Right atrium auricular region (tissue), 2 donors: ENCODE measurements at places on chromosomes 11 and 22.

GRCh38 chr11:81963018-81963417 is 770.6 kb downstream of the FAM181B start:
- no peaks in the 10 kb centered on the region for H3K4me1 ChIP-seq
- no peaks in the 10 kb centered on the region for H3K36me3 ChIP-seq
- no peak overlapping the region for H3K27ac ChIP-seq
- no peaks in the 10 kb centered on the region for H3K27me3 ChIP-seq

DNA sequence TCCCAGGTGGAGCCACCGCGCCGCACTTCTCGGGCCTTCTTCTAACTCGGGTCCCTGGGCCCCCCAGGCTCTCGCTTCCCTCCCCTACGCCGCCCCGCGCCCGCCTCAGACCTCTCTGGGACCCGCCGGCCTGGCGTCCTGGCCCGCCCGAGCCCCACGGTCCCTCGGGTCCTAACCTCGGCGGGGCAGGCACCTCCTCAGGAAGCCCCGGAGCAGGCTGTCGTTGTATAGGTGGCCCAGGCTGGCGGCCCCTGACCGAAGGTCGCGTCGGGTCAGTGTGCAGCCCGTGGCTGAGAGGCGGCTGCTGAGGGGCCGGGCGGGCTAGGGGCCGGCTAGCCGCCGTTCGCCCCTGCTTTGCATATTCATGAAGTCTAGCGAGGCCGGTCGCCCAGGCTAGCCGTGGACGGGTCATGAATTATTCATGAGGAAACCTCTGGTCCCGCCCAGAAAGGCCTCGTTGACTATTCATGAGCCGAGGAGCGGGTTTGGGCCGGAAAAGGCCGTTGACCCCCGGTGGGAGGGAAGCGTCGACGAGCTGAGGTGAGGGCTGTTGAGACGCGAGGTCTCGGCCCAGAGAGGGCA is at the start of gene HORMAD2:
TSS of gene HORMAD2 (plus strand) at position 513 of the 582 bp plus-strand sequence. CDS start 13,489 bp downstream, outside the sequence.
- no peaks in the 10 kb centered on the region for H3K4me1 ChIP-seq
- H3K36me3 ChIP-seq, result no peaks in the 10 kb centered on the region
- no peak for DNase-seq

GRCh38 chr11:62725646-62726045 is 1.6 kb downstream of the HNRNPUL2 start:
- peaks cover 45% of the 10 kb centered on the region for H3K4me1 ChIP-seq
- H3K27ac ChIP-seq, result peak overlapping the region; percentile 98
- DNase-seq, result no peak
- no peaks in the 10 kb centered on the region for H3K27me3 ChIP-seq
- peak overlapping the region; percentile 76 for H3K4me3 ChIP-seq
- H3K36me3 ChIP-seq, result peaks cover 33% of the 10 kb centered on the region

DNA sequence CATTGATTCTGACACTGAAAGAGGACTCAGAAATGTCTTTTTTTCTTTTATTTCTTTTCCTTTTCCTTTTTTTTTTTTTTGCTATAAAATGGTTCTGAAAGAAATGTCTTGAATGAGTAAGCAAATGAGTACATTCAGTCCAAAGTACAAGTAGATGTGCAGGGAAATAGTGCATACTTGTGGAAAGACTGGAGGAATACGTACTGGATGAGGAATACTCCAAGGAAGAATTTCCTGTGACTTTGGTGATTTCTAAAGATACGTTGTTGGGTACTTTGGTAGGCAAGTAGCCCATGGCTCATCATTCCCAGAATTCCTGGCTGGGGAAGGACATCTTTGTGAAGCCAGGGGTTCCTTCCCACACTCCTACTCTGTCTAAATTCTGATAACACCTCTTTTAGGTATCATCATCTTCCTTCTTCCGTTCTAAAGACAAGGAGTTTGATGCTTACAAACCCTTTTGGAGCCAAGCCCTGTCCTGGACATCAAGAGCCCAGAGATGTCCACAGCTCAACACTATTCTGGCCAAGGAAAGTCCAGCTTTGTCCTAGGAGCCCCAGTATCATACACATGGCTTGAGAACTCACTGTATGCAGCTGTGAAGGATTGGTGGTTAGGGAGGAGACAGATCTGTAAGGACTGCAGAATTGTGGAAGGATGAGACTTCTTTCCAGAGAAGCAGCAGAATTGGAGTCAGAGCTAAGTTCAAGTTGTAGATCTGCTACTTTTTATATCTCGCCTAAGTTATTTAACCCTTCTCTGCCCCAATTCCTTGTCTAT is 4.8 kb upstream of the NUP98 start:
- no peak for DNase-seq
- no peaks in the 10 kb centered on the region for H3K27me3 ChIP-seq
- no peaks in the 10 kb centered on the region for H3K4me1 ChIP-seq
- H3K27ac ChIP-seq, result no peak overlapping the region
- H3K36me3 ChIP-seq, result no peaks in the 10 kb centered on the region

DNA sequence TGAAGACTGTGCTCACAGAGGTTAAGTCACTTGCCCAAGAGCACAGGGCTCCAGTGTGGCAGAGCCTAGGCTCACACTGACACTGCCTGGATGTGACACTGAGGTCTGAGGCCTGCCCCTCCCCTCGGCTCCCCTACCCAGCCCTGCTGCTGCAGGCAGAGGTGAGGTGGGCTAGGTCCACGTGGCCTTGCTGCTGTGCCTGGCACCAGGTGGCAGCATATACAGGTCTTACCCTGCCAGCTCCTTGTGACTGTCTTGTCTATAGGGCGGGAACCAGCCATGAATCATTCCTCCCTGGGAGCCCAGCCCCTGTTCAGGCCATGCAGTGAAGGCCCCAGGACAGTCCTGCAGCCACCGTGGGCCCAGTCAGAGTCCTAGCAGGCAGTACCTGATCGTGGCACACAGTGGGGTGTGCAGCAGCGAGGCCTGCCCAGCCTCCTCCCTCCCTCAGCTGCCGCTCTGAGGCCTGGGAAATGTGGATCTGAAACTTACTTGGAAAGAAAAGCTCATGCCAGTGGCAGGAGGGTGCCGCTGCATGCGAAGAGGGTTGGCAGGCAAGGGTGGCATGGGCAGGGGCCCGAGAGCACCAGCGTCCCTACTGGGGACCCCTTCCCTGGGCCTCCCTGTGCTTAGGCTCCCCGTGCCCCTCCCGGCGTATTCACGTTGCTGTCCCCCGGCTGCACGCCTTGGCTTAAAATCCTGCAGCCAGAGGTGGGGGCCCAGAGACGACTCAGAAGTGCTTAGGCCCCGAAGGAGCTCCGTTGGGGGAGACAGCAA is 1.2 kb upstream of the CERK start:
- peak; percentile 83 for DNase-seq
- H3K4me3 ChIP-seq, result peak overlapping the region; percentile 85
- peak overlapping the region; percentile 97 for H3K27ac ChIP-seq
- H3K27me3 ChIP-seq, result no peaks in the 10 kb centered on the region

GRCh38 chr22:24529898-24530297 is 25.0 kb downstream of the GUCD1 start:
- DNase-seq, result no peak
- no peak overlapping the region for H3K4me3 ChIP-seq
- no peaks in the 10 kb centered on the region for H3K27me3 ChIP-seq

DNA sequence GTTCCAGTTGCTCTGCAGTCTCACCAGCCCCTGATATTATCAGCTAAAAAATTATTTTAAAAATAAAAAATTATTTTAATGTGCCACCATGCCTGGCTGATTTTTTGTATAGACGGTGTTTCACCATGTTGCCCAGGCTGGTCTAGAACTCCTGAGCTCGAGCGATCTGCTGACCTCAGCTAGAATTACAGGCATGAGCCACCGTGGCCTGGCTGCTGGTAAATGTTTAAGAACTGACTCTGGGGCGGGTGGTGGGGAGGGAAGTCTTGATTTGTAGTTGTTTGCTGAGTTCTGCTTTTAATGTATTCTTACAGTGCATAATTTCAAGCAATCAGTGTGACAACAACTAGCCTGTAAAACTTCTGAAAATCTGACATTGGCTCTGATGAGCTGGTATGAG is 120.9 kb upstream of the PLET1 start:
- no peak overlapping the region for H3K4me3 ChIP-seq
- H3K4me1 ChIP-seq, result no peaks in the 10 kb centered on the region
- H3K36me3 ChIP-seq, result no peaks in the 10 kb centered on the region
- H3K27ac ChIP-seq, result no peak overlapping the region
- no peaks in the 10 kb centered on the region for H3K27me3 ChIP-seq

- peaks cover 13% of the 10 kb centered on the region for H3K4me1 ChIP-seq
- H3K36me3 ChIP-seq, result no peaks in the 10 kb centered on the region
- no peak overlapping the region for H3K27ac ChIP-seq
- no peak overlapping the region for H3K4me3 ChIP-seq
- H3K27me3 ChIP-seq, result no peaks in the 10 kb centered on the region
Observed at GRCh38 chr11:44840521-44841251, 110.0 kb downstream of the TP53I11 start.

DNA sequence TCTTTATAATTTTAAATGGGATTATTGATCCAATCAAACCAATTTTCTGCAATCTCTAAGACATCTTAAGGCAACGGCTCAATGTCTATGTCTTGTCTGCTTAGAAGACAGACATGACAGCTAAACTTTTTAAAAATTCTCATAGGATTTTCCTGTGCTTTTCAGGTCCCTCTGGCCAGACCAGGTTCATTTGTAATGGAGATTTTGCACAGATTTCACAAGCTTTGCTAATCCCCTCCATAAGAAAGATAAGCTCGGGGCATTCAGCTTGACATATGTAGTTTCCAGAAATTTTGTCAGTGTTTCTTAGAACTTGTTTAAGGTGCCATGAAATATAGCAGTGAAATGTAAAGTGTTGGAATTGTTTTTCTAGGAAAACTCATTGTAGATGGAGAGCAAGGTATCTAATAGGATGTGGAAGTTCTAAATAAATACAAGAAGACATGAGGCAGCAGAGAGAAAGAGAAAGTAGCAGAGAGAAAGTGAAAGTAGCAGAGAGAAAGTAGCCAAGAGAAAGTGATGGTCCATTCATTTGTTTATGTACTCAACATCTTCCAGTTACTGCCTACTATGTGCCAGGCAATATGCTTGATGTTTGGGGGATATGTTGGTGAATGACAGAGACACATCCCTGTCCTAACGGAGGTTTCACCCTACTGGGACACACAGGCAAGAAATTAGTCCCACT is 219.1 kb upstream of the ARHGAP42 start:
- H3K36me3 ChIP-seq, result no peaks in the 10 kb centered on the region
- H3K27ac ChIP-seq, result no peak overlapping the region
- no peak for DNase-seq
- H3K4me3 ChIP-seq, result no peak overlapping the region
- H3K27me3 ChIP-seq, result no peaks in the 10 kb centered on the region
- H3K4me1 ChIP-seq, result peaks cover 8% of the 10 kb centered on the region

GRCh38 chr22:32841175-32841574 is 39.7 kb downstream of the TIMP3 start:
- no peaks in the 10 kb centered on the region for H3K27me3 ChIP-seq
- H3K27ac ChIP-seq, result peak overlapping the region; percentile 73
- H3K4me1 ChIP-seq, result peaks cover 100% of the 10 kb centered on the region
- DNase-seq, result no peak

- H3K4me1 ChIP-seq, result no peaks in the 10 kb centered on the region
- H3K27ac ChIP-seq, result no peak overlapping the region
- no peak for DNase-seq
- peaks cover 39% of the 10 kb centered on the region for H3K36me3 ChIP-seq
Observed at GRCh38 chr22:19206287-19206686, 27.8 kb upstream of the SLC25A1 start.

DNA sequence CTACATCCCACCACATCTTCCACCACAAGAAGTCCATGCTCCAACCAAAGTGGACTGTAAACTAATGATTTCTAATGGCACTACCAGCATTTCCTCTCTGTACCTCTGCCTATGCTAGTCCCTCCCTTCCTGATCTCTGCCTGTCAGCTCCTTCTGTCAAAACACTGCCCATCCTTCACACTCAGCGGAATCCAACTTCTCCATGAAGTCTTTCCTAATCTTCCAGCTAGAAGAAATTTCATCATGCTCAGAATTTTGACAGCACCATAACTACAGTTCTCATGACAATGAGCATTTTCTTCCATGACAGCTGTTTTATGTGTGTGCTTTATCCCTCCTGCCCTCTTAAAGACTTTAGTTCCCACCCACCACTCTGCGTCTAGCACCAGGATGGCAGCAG is 111.4 kb downstream of the SERGEF start:
- no peaks in the 10 kb centered on the region for H3K27me3 ChIP-seq
- H3K4me1 ChIP-seq, result no peaks in the 10 kb centered on the region
- DNase-seq, result no peak
- no peaks in the 10 kb centered on the region for H3K36me3 ChIP-seq
- no peak overlapping the region for H3K4me3 ChIP-seq

- H3K4me1 ChIP-seq, result peaks cover 3% of the 10 kb centered on the region
- no peak overlapping the region for H3K27ac ChIP-seq
- H3K4me3 ChIP-seq, result no peak overlapping the region
- no peaks in the 10 kb centered on the region for H3K27me3 ChIP-seq
Observed at GRCh38 chr11:94700622-94701021, 67.5 kb upstream of the AMOTL1 start.

GRCh38 chr22:40603088-40603605 is 33.4 kb downstream of the MRTFA start:
- peaks cover 67% of the 10 kb centered on the region for H3K4me1 ChIP-seq
- DNase-seq, result no peak
- no peaks in the 10 kb centered on the region for H3K27me3 ChIP-seq
- H3K36me3 ChIP-seq, result no peaks in the 10 kb centered on the region

DNA sequence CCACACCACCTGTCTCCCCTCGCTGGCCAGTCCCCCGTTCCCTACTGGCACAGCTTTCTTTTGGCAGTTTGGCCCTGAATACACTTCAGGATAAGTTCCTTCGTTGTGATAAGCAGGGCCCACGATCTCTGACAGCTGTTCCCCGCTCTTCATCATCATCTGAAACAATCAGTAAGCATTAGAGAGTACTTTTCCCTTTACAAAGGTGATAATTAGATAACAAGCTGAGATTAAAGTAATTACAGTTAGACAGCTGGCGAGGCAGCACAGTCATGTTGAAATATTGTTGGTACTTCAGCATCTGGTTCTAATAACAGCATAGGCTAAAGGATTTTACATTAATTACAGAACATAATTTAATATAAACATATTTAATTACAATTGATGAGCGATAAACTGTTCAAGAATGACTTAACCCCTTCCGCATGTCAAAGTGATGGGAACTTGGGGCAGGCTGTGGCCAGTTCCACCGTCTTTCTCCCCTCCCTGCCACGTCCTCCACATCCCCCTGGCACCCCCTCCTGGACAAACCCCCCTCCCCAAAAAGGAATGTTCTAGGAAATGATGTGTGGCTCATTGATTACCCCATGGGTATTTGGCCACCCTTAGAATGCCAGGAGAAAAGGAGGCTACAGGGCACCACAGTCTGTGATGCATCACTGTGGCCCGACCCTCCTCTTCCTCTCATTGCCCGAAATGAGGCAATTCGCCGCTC is 134.9 kb downstream of the RCN1 start:
- no peaks in the 10 kb centered on the region for H3K4me1 ChIP-seq
- no peak overlapping the region for H3K27ac ChIP-seq
- DNase-seq, result no peak
- H3K4me3 ChIP-seq, result no peak overlapping the region
- no peaks in the 10 kb centered on the region for H3K36me3 ChIP-seq

- no peak overlapping the region for H3K4me3 ChIP-seq
- no peaks in the 10 kb centered on the region for H3K4me1 ChIP-seq
- no peak for DNase-seq
- no peaks in the 10 kb centered on the region for H3K36me3 ChIP-seq
Observed at GRCh38 chr22:47177334-47177815, 414.9 kb downstream of the TBC1D22A start.

GRCh38 chr11:132064987-132065620 is 694.7 kb downstream of the NTM start:
- DNase-seq, result no peak
- no peak overlapping the region for H3K27ac ChIP-seq
- no peaks in the 10 kb centered on the region for H3K27me3 ChIP-seq
- H3K36me3 ChIP-seq, result no peaks in the 10 kb centered on the region
